Stimulated activated CD8-positive, alpha-beta memory T cell treated with anti-CD3 and anti-CD28 coated beads, Interleukin-7, amount 100 ng/mL, for 24 hours (primary cell): ENCODE measurements at places on chromosomes 4 and X.

DNA sequence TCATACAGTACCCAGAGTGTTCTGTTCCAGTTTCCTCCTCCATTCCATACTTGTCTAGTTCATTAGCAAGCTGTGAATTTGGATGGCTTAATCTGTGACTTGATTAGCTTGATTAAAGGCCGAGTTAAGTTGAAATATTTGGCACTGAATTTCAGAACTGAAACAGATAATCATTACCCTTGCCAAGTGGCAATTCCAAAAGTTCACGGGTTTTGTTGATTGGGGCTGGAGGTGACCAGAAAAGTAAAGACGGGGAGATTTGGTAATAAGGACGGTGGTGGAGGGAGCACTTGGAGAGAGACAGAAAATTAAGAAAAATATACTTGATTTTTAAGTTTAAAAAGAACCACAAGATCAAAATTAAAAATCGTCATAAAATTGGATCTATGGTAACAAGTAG is 21.9 kb upstream of the KLHL2 start:
- no peak for DNase-seq

DNA sequence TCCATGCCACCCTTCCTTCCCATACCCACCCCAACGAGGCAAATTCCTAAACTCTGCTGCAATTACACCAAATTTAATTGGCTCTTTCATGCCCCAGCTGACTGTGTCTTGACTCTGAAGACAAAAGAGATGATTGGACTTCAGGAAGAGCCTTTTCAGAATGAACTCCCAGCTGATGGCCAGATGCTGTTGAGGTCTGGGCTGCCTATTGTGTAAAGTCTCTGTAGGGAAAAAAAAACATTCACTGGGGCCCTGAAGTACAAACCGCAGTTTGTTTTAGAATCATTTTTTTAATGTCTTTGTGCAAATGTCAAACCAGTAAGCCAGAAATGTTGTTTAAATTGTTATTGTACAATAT is 174.8 kb downstream of the HHIP start:
- no peak for DNase-seq

DNA sequence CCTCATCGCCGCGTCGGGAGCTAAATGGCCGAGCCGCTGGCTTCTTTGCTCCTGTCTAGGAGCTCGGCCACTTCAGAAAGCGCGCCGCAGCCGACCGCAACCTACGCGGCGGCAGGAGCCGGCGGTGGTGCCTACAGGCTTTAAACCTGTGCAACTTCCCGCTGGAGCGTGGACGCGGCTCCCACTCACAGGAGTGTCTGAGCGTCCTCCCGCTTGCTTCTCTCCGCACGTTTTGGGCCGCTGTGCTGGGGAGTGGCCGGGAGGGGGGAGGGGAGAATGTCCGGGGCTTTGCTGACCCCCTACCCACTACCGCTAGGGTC is 1.0 kb downstream of the NHSL2 start:
- no peak for DNase-seq

GRCh38 chr4:186946682-186947294 is 223.1 kb upstream of the FAT1 start:
- DNase-seq, result no peak

DNA sequence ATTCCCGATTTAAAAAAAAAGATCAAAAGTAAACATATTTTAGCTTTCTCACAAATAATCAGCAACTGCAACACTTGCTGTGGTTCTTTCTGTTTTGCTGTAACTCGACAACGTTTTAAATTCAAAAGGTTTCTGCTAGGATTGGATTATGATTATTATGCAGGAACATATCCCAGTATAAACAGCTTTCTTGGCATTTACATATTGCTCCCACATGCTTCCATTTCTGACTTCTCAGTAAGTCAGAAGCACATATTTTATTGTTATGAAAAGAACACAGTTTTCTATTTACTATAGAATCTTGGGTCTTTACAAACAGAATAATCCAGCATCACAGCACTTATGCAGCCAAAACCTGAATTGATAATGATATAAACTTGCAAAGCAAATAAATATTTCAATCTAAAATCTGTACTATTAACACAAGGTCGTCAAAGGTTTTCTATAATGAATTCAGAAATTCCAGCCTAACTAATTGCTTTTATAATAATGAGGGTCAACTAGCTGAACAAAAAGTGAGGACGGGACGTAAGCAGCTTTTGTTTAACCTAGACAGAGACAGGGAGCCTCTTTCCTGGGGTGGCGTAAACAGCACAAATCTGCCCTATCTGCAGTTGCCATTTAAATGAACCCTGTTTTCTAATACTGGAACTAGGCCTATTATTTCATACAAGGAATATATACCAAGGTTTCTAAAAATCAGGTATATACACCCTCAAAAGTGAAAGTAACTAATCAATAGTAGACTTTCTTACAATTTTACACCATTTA is 9.8 kb upstream of the PCDH18 start:
- DNase-seq, result no peak

DNA sequence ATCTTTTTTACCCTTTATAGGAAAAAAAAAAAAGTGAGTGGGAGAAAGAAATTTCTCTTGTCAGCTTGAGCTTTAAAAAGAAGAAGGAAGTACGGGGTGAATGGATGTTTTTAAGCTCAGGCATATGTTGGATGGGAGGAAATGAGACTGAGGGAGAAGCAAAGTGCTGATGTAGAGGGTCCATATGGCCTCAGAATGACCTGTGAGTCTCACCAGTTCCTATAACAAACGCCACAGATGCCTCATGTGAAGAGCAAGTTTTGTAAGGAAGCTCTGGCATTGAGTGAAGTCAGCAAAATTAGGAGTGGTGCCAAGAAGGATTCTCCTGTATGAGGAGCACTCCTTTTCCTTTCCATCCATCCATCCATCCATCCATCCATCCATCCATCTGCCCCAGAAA is 214.6 kb downstream of the PTTG2 start:
- DNase-seq, result no peak

DNA sequence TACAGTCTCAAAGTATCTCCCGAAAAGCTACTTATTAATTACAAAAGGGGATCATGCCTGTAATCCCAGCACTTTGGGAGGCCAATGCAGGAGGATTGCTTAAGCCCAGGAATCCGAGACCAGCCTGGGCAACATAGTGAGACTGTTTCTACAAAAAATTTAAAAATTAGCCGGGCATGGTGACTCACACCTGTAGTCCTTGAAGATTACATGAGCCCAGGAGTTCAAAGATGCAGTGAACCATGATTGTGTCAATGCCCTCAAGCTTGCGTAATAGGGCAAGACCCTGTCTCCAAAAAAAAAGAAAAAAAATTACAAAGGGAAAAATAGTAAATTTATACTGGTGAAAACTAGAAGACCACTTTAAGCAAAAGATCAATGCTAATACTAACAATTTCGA is 3.3 kb upstream of the PORCN start:
- no peak for DNase-seq

DNA sequence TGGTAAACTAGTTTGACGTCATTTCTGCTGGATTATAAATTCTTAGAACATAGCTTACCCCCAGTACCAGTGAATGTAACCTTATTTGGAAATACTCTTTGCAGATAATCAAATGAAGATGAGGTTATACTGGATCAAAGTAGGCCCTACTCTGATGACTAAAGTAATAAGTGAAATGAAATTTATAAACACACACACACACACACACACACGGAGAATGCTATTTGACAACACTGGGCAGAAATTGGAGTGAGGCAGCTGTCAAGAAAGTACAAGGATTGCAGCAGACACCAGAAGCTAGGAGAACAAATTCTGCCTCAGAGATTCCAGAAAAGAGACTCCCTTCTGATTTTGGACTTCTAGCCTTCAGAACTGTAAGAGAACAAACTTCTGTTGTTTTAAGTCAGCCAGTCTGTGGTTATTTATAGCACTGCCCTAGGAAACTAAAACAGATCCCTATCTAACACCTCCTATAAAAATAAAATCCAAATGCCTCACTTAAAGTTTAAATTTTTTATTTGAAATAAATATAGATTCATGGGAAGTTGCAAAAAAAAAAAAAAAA is 448.6 kb downstream of the PCDH18 start:
- DNase-seq, result no peak

DNA sequence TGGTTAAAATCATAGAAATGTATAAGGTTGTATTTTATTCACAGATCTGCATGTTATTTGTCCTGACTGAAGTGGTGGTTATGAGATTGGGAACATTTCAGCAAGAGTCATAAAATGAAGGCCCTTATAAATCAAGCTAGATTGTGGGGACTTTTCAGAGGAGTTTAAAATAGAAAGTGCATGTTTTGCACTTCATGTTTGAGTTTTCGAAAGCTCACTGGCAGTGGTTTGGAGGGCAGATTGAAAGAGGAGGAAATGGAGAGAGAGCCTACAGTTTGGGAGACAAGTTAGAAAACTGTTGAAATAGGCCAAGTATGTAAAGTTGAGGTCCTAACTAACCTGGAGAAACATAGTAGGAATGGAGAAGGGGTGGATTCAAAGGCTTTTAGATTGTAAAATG is 124.9 kb downstream of the KDM6A start:
- no peak for DNase-seq

GRCh38 chrX:12403474-12404082 is 265.3 kb downstream of the FRMPD4 start:
- no peak for DNase-seq

- DNase-seq, result no peak
Measured at GRCh38 chrX:25020905-25021449, 5.2 kb upstream of the ARX start.

GRCh38 chr4:141195095-141195707 is 25.5 kb upstream of the ZNF330 start:
- no peak for DNase-seq

GRCh38 chr4:156391325-156391653 is 437.6 kb upstream of the CTSO start:
- no peak for DNase-seq

DNA sequence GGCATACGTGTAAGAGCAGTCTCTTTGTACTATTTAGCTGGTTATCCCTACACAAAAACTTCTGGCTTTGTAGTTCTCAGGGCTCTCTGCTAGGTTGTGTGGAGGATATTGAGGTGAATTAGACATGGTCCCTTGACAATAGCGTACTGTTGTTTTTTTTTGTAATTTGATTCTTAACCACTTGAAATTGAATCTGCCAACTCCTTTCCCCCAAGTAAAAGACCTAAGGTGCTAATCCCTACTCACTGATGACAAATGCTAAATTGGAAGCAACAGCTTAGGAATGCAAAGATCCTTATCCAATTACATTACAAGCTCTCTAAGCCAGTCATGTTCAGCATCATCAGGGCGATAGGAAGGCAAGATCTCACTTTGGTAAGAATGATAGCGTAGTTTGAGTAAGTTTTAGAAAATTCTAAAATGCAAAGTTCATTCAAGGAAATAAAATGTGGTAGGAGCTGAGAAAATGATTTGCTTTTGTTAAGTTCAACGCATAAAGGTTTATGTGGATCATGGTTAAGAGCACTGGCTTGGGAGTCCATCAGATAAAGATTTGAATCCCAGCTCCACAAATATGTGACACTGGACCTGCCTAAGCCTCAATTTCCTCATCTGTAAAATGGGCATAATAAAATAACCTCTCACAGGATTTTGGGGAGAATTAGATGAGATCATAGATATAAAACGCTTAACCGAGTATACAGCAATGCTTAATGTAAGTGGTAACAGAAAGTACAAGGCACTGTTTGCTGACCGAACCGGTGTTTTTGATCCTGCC is 39.3 kb downstream of the DOCK11 start:
- DNase-seq, result no peak

- DNase-seq, result no peak
Measured at GRCh38 chr4:67082746-67083145, 462.6 kb downstream of the CENPC start.

DNA sequence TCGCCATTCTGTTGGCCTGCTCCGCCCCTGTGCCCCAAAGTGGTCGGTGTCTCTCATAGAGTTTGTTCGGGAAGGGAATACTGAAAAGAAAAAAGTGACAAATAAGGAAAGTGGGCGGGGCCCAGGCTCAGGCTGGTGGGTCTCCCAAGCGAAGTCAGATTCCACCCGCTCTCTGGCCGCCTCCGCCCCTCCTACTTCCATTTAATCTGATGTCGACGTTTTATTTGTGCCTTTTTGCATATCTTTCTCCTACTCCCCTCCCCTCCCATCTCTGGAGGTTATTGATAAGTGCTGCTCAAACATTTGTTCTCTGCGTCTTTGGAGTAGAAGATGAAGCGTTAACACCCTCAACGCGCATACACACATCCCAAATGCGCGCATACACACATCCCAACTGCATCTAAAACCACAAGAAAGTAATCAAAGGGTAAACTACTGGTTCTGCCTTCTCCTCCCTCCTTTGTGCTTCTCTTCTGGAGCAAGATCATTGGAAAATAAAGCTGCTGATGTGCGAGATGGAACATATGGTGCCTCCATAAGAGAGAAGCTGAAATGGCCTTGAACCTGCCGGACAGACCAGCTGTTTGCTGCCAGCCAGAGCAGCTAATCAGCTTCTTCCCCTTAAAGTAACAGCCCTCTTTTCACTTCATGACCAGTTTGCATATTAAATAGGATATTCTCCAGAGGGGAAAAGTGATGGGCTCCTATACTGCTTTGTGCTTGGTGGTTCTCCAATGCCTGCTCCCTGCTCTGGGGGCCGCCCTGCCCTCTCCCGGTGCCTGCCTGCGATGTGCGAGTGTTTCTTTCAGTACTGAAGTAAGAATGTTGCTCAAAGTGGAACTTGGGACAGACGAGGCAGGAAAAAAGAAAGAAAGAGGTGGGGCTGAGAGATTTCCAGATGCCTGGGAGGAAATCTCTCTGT is 3.1 kb downstream of the MAMLD1 start:
- DNase-seq, result no peak
